ENCODE measurements at places on chromosomes 5 and 9.

DNA sequence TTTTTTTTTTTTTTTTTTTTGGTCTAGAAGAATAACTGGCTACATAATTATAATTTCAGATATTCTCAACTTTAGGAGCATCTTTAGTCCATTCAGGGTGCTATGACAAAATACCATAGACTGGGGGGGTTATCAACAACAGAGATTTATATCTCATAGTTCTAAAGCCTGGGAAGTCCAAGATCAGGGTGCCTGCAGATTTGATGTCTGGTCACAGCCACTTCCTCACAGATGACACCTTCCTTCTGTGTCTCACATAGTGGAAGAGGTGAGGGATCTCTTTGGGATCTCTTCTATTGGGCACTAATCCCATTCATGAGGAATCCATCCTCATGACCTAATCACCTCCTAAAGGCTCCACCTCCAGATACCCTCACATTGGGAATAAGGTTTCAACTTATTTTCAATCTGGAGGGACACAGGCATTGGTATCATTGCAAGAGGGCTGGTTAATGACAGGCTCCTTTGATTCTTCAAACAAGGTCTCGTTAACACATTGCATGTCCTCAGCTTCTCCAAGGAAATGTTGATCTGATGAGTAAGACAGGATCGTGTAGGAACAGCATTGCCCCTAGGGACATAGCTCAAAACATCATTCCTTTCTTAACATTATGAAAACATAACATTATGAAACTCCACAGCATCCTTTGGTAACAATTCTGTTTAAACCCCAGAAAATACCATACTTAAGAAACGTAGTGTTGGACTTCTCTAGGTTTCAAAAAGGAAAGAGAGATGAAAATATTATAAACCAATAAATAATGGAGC is 372.4 kb downstream of the SEMA5A start:
- no peak for DNase-seq

DNA sequence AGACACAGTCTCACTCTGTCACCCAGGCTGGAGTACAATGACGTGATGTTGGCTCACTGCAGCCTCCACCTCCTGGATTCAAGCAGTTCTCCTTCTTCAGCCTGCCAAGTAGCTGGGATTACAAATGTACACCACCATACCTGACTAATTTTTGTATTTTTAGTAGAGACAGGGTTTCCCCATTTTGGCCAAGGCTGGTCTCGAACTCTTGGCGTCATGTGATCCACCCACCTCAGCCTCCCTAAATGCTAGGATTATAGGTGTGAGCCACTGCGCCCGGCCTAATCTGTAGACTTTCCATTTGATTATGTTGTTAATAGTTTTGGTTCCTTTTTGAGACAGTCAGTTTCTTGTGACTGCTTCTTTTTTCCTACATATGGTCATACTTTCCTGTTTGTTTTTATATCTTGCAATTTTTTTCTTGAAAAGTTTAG is 31.0 kb downstream of the MTREX start:
- DNase-seq, result no peak

DNA sequence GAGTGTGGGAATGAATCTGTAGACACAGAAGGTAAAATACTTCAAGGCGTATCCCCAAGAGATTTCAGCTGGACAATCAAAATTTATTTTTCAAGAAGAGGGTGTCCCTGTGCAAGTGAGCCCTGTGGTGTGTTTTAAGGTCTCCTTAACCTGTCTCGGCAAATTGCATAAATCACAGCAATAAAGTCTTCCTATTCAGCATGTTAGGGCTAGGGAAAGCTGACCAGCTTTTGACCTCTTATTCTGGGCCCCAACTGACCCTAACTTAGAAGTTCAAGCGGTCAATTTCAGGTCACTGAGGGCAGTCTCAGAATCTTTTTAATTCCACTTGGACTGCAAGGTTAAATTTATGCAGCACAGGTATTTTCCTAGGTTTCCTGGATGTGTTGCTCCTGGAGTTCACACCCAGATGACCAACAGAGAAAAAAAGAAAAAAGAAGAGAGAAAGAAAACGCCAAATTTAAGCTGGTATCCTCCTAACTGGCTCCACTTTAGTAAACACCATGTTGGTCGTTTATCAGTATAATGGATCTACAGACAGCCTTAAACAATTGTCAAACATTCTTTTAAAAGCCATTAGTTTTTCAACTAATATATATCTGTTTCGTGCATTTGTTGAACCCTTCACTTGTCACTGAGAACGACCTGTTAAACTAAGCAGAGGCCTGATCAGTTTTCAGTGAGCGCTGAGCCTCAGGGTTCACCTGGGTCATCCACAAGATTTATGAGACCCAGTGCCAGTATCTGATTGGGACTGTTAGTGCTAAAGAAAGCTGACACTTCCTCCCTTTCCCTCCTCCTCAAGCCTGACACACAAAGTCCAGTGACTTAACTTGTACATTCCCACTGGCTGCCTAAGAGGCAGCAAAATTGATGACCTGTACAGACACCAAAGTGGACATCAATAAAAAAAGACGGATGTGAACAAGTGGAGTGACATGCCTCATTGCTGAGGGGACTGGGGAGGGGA is 546.1 kb downstream of the NR2F1-AS1 start:
- DNase-seq, result no peak

DNA sequence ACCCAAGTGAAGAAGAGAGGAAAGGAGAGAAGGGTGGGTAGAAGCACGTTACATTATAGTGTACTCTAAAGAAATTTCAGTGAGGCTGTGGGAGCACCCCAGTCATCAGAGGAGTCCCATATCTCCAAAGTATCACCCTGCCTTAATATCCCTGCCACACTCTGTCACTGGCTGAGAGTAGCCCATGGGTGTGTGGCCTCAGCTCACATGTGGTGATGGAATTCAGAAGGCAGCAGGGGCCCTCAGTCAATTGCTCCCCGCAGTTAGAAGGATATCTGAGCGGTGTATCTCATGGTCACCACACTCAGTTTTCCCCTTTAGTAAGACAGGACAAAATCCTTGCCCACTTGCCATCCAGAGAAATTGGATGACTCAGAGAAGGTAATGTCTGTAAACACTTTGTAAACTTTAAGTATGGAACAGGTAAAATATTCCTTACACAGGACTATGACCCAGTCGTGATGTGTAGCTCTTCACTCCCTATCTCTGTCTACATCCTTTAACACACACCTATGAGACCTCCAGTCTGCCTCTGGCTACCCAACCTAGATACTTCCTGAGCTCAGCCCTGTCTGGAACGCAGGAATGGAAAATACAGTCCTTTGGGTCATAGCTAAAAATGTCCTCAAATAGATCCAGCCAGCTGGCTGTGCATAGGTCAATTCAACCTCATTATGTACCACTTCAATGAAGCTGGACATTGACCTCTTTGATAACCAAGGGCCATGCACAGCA is 24.3 kb upstream of the PLIN2 start:
- DNase-seq, result no peak

DNA sequence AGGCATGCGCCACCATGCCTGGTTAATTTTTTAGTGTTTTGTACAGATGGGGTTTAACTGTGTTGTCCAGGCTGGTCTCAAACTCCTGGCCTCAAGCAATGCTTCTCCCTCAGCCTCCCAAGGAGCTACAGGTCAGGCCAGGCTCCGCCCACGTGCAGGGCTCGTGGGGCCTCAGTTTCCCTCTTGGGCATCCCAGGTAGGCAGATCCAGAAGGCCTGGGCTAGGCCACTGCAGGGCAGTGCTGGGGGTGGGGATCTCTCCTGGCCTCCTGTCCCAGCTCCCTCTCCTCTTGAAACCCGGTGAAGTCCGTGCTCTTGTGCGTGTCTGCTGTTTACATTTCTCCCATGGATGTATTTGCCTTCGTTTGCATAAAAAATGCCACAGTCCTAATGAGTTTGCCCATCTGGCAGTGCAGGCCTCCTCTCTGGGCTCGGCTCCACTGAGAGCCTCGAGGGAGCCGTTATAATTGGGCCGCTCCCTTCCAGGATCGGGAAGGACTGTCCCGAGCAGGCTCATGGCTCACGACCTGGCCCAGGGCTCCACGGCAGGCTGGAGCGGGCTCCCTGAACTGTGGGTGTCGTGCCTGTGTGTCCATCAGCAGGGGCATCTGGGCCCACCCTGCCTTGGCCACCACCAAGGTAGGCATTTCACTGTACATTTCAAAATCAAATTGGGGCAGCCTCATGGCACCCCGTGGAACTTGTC is 52.6 kb upstream of the RUFY1 start:
- no peak for DNase-seq

DNA sequence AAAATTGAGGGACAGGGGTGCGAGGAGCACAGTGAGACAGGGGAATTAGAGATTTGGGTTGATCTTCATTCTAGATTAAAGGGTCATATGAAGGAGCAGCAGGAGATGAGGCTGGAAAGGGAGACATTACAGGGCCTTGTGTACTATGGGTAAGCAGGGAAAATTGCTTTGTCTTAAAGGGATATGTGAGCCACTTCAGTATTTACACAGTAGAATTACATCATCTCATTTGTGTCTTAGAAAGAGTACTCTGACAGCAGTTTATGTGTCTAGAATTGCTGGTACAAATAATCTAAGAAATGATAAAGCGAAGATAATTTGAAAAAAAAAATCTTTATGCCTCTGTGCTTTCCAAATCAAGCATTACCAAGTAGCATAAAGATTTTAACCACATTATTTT is 287.0 kb upstream of the ARRDC3 start:
- no peak for DNase-seq

DNA sequence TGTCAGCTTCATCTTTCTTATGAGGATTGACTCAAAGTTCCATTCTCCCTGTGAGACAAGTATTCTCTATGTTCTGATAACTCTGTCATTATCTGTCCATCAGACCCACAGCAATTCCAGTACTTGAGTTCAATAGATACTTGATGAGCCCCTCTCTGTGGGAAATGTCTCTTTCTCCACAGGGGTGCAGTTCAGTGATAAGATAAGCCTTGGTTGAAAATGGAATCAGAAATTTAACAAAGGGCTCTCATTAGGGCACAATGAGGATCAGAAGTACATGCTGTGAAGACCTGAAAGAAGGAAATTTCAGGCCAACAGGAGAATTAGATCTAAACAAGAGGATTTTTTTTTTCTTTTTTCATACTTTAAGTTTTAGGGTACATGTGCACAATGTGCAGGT is 737.3 kb downstream of the MTRR start:
- peak; percentile 42 for DNase-seq

DNA sequence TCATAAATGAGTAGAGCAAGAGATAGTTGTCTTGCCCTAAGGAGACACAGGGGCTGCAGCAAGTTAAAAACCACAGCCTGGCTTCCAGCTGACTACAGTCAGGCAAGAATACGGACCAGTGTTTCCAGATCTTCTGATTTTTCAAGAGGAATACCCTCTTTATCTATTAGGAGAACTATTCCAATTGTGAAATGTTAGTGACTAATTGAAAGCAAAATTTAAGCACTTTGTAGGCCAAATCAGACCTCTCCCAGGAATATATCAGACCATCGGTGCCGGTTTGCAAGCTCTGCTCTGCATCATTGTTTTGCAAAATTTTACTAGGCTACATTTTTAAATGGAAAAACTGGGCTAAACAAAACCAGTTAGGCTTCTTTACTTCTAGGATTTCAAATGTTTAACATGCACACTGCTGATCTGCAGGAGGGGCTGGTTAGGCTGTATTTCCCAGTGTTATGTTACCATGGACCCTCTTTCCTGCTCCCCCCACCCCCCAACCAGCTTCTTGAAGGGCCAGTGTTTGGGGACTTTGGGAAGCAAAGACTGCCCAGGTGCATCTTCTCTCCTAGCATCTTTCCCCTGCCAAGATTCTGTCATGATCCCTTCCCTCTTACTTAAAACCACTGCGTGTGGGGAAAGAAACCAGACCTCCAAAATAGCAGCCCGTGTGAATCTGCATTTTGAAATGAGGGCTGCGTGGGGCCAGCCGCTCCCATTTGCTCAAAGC is 1.1 kb upstream of the ARSI start:
- DNase-seq, result no peak

- DNase-seq, result no peak
These were observed 518.1 kb downstream of the CSNK1G3 start for GRCh38 chr5:124030043-124030491.

DNA sequence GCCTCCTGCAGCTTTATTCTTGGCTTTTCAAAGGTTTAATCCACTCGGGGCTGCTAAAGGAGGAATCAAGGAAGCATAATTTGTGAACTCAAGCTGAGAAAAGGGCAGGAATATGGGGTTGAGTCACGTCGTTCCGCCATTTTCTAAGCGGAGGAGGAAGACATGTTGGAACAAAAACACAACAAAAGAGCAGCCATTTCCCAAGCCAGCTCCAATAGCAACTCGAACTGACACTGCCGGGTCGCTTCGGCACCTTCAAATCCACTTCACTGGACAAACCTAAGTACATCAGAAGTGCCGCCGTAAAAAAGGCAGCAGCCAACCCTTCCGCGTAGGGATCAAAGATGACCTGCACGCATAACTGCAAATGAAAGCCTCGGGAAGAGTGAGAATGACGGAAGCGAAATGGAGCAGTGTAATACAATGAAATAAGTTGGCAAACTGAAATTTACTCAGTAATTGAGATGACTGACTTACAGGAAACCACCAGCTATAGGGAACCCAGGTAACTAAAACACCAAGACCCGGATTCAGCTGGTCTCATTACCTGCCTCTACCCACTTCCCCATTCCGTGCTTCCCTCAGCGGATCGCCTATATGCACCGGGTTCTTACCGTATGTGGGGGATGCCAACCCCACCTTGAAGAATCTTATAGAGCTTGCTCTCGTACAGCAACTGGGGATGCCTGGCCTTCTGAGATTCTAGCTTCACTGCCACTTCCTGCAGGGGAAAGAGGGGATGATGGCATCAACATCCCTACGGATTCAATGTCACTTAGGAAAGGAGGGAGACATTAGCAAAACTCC is 1.6 kb downstream of the CSNK1A1 start:
- peak; percentile 49 for DNase-seq

Measured in NCI-H1417 (cell line).